ENCODE measurements at places on chromosomes 5 and 9. TPM values are rescaled to one million over a fixed set of nuclear protein-coding genes. Genes with fewer than 3 reads are reported as not detected.

DNA sequence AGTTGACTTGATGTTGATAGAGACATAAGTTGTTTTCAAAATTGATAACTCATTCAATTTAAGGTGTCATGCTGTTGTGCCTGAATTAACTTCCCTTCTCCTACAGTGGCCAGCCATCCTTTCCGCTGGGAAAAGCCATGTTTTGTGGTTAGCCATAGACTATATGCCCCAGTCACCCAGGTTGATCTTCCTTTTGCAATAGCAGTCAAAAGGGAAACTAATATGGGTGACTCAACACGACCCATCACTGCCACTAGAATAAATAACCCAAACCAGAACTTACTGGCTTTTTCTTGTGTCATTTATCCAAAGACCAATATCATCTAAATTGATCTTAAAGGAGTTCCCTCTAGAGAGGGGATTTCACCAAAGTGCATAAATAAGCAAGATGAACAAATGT lies 87.4 kb downstream of the PTCD2 start:
- no peak overlapping the region for H3K4me3 ChIP-seq
- no peaks in the 10 kb centered on the region for H3K27me3 ChIP-seq
- no peak for DNase-seq
- H3K36me3 ChIP-seq: no peaks in the 10 kb centered on the region

DNA sequence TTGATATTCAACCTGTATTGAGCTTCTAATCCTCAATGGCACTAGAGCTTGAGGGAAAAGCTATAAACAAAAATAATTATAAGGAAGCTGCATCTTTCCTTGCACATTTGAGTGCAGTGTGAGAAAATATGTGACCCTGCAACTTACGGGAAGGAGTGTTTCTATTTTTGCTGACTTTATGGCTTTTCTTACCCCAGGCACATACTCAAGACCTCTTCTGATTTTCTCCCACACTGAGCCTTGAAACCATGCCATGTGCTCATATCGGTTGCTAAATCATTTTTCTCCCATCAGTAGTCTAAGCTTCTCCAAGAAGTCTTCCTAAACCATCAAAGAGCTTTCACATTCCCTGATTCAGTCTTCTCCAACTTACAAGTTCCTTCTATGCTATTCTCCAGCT lies 91.5 kb downstream of the CDH6 start:
- H3K4me3 ChIP-seq: no peak overlapping the region
- H3K27ac ChIP-seq: no peak overlapping the region
- no peak for DNase-seq
- H3K36me3 ChIP-seq: no peaks in the 10 kb centered on the region

NIPAL4 gene
- 0.27 TPM for total RNA-seq

DNA sequence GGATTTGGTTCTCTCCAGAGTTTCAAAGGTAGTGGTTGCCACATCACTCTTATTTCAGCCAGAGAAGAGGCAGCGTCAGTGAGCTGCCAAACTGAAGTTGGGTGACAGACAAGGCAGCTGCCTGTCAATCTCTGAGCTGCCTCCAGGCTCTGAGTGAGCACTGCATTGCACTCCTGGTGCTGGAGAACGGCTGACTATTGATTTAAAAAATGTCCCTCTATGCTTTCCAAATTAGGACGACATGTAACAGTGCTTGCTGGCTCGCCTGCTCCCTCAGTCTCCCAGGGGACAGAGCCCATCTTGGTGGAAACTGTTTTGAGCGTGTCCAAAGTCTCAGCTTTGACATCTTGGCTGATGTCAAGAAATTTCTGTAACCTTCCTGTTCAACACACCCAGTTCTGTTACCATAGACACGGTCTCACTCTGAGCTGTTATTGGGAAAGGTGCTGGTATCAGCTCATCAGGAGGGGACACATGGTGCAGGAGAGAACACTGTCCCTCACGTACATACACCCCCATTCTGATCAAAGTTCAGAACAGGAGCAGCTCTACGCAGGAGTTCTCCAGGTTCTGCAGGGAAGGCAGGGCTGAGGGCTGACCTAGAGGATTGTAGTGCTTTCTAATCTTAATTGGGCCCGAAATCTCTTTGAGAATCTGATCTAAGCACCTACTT lies 15.7 kb downstream of the PCDH12 start:
- no peak for DNase-seq
- no peaks in the 10 kb centered on the region for H3K27me3 ChIP-seq
- peaks cover 15% of the 10 kb centered on the region for H3K36me3 ChIP-seq
- peaks cover 7% of the 10 kb centered on the region for H3K4me1 ChIP-seq
- H3K4me3 ChIP-seq: no peak overlapping the region
- H3K27ac ChIP-seq: no peak overlapping the region

DNA sequence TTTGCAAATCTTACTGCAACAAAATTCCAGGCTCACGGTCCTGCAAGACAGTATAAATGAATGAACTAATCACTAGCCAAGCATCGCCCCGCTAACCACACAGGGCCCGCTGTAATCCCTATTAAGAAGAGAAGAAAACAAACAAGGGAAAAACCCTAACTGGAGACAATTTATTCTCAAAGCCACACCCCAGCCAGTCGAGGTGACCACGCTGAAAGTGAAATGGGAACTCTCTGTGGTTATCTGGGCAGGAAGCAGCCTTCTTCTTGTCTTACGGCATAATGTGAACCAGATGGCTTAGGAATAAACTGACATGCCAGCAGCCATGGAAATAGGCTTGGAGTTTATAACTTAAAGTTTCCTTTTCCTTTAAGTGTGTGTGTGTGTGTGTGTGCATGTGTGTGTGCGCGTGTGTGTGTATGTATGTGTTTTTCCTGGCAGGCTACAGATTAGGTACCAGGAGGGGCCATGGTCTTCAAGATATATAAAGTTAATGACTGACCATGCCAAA lies 120.2 kb downstream of the SEMA6A start:
- no peaks in the 10 kb centered on the region for H3K27me3 ChIP-seq
- no peak overlapping the region for H3K4me3 ChIP-seq
- no peak for DNase-seq
- peaks cover 30% of the 10 kb centered on the region for H3K36me3 ChIP-seq

DNA sequence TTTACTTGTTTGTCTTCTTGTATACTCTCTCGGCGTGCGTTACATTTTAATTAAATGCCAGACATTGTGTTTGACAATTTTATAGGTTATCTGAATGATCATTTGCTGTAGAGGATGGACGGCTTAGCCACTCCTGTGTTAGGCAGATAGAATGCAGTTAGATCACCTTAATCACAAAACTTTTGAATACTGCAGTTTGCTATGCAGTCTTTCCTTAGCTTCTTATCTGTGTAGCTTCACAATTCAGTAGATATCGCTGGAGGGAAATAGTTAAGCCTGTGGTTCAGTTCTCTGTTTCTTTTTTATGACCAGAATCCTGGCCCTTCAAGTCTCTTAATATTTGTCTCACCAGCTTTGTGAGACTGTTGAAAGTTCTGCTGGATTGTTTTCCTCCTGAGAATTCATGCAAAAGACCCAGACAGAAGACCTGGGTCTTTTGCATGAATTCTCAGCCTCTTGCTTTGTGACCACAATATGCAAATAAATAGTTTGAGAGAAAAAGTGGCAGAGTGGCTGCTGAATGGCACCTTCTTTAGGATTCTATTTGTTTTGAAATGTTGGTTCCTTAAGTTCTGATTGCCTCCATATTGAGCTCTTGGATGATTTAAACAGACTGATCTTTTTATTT lies 40.2 kb downstream of the RASA1 start:
- peaks cover 31% of the 10 kb centered on the region for H3K4me1 ChIP-seq
- no peak overlapping the region for H3K4me3 ChIP-seq
- no peaks in the 10 kb centered on the region for H3K27me3 ChIP-seq

DNA sequence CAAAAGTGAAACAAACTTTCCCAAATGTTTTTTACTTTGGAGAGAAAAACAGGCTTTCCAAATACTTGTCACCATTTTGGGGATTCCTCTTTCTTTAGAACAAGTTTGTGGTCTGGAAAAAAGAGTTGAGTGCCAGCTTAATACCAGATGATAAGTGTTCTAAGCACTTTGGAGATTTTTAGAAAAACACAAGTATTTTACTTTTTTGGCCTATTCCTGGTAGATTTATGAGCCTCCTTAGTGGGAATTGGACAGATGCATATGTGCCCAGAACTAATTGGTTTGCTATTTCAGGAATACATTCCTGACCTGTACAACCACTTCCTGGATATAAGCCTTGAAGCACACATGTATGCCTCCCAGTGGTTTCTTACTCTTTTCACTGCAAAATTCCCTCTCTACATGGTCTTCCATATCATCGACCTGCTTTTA lies 40.5 kb downstream of the GPR21 start:
- H3K27ac ChIP-seq: peak overlapping the region; percentile 36
- H3K27me3 ChIP-seq: no peaks in the 10 kb centered on the region
- peaks cover 52% of the 10 kb centered on the region for H3K4me1 ChIP-seq
- H3K4me3 ChIP-seq: peak overlapping the region; percentile 6
- no peak for DNase-seq

DNA sequence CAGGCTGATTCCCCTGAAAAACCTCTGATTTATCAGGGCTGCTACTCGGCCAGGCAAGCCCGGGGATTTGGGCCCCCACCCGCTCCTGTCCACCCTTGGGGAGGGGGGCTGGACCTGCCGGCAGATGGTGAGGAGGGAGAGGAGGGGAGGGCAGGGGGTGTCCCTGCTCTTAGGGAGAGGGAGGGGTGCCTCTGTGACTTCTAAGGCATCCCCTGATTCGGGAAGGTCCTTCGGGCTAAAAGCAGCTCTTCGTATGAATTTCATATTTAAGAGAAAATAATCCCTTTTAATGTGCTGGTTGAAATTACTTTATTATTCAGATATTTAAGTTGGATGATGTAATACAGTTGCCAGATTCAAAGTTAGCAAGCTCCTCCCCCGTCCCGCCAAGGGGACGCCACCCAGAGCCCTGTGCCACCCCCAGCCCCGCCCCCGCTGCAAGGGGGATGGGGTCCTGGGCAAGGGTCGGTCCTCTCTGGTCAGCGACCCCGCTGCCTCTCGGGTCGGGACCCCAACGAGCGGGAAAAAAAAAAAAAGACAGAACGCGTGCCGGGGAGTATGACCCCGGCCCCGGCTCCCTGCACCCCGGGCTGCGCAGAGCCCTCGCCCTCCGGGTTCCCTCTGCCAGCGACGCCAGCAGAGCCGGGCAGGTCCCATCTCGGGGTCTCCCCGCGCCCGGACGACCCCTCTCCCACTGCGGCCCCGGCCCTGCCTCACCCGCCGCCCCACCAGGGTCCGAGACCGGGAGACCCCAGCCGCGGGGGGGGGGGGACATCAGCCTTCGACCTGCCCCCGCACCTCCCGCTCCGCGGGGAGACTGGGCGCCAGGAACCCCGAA lies 12.4 kb downstream of the LHX3 start:
- H3K4me3 ChIP-seq: peak overlapping the region; percentile 58
- H3K4me1 ChIP-seq: peaks cover 29% of the 10 kb centered on the region
- H3K36me3 ChIP-seq: no peaks in the 10 kb centered on the region

GRCh38 chr9:113955076-113955752 lies 79.1 kb downstream of the ZNF618 start:
- H3K4me3 ChIP-seq: no peak overlapping the region
- H3K4me1 ChIP-seq: peaks cover 8% of the 10 kb centered on the region
- DNase-seq: no peak
- H3K36me3 ChIP-seq: no peaks in the 10 kb centered on the region
- no peaks in the 10 kb centered on the region for H3K27me3 ChIP-seq

IFNK gene
- total RNA-seq: not detected

- H3K27me3 ChIP-seq: no peaks in the 10 kb centered on the region
- H3K4me3 ChIP-seq: no peak overlapping the region
- DNase-seq: no peak
- H3K4me1 ChIP-seq: no peaks in the 10 kb centered on the region
Measured at GRCh38 chr5:28451483-28451882, 1413.1 kb upstream of the CDH9 start.

Data from GM23338 (cell line).